ENCODE measurements at places on chromosomes 2 and 18.

- peak; percentile 89 for DNase-seq
Observed at GRCh38 chr2:88600038-88600465, 27.2 kb downstream of the EIF2AK3 start.

DNA sequence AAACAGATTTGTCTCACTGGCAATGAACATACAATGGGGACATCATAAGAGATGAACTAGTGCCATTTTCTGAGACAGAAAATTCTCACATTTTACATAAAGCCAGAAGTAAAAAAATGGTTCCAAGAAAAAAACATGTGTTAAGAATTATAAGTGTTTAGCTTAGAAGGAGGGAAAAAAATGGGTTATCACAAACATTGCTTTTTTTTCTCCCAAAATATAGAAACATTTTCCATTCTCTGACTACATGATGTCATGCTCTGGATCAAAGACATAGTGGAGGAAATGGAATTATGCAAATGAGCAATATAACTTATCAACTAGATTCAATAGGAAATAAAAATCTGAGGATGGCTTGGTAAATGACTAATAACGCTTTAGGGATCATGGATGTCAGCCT is 49.8 kb downstream of the SPATS2L start:
- no peak for DNase-seq

- DNase-seq, result no peak
Observed at GRCh38 chr18:78983512-78983911, 3.9 kb downstream of the SALL3 start.

- no peak for DNase-seq
Observed at GRCh38 chr2:49288113-49288705, 133.9 kb upstream of the FSHR start.

DNA sequence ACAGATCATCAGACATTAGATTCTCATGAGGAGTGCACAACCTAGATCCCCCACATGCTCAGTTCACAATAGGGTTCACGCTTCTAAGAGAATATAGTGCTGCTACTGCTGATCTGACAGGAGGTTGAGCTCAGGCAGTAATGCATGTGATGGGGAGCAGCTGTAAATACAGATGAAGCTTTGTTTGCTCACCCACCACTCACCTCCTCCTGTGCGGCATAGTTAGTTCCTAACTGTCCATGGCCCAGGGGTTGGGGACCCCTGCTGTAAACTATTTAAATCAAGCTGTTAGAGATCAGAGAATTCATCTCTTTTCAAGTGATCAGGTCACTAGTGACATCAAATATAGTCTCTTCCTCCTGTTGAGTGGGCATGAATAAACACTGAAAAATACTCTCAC is 88.8 kb upstream of the ACVR2A start:
- no peak for DNase-seq

GRCh38 chr18:39184176-39184575 is 1618.6 kb upstream of the CELF4 start:
- no peak for DNase-seq

DNA sequence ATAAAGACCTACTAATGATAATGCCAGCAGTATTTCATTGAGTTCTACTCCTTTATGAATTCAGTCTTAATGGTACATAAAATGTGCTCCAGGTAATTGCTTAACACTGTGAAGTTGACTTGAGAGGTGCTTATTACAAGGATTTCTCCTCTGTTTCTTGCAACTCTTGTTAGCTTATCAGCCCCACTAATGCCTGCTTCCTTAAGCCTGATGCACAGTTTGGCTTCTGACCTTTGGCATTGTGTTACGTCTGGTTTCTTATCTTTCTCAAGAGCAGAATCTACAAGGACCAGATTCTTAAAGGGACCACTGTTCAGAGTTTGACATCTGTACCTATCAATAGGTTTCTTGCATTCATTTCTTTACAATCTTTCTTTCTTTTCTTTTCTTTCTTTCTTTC is 223.9 kb upstream of the CWC22 start:
- DNase-seq, result no peak

GRCh38 chr2:20524412-20525040 is 77.7 kb downstream of the RHOB start:
- DNase-seq, result no peak
